ENCODE measurements at places on chromosomes 12 and 14.
A peak's percentile ranks its signal among the peaks of the same experiment; 100 is the strongest.

- DNase-seq = peak; percentile 24
Measured at GRCh38 chr12:50825372-50825838, 17.3 kb upstream of the TMPRSS12 start.

GRCh38 chr12:39574378-39574777 lies 45.2 kb downstream of the ABCD2 start:
- DNase-seq = no peak

GRCh38 chr14:30440961-30441360 lies 118.0 kb upstream of the G2E3 start:
- no peak for DNase-seq

DNA sequence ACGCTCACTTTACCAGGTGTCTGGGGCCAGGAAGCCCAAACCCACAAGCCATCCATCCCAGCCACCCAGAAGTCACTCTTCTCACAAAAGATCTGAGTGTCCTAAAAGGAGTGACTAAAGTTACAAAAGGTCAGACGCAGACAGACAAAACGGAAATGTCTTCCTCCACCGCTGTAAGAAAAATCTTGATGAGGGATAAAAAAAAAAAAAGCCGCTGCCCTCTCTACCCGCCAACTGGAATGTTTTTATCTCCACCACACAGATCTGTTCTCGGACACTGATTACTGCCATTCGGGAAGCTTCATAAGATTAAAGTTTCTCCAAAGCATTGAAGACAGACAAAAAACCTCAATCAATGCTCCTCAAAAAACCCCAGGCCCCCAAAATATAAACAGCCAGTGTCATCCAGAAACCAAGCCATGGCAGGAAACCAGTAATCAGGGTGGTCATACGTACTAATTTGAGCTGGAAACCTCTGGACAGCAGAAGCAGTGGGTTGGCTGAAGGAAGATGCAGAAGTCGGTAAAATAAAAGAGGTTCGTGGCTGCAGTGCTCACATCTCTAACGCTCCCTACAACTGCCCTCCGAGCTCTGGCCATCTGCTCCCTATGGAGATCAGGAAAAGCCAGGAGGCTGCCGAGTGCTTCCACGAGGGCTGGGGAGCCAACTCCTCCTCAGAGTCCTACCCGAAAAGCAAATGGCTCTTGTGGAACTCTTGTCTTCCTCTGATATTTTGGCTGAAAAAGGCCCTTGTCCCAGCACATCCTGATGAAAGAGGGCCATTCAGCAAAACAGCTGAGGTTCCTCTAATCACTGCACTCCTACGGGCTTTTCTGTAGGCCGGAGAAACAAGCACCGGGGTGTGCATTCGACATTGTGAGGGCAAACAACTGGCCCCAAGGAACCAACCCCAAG lies 30.3 kb downstream of the SSH1 start:
- peak; percentile 56 for DNase-seq

- DNase-seq = no peak
Measured at GRCh38 chr12:25089738-25090137, 105.2 kb downstream of the DNAI7 start.

DNA sequence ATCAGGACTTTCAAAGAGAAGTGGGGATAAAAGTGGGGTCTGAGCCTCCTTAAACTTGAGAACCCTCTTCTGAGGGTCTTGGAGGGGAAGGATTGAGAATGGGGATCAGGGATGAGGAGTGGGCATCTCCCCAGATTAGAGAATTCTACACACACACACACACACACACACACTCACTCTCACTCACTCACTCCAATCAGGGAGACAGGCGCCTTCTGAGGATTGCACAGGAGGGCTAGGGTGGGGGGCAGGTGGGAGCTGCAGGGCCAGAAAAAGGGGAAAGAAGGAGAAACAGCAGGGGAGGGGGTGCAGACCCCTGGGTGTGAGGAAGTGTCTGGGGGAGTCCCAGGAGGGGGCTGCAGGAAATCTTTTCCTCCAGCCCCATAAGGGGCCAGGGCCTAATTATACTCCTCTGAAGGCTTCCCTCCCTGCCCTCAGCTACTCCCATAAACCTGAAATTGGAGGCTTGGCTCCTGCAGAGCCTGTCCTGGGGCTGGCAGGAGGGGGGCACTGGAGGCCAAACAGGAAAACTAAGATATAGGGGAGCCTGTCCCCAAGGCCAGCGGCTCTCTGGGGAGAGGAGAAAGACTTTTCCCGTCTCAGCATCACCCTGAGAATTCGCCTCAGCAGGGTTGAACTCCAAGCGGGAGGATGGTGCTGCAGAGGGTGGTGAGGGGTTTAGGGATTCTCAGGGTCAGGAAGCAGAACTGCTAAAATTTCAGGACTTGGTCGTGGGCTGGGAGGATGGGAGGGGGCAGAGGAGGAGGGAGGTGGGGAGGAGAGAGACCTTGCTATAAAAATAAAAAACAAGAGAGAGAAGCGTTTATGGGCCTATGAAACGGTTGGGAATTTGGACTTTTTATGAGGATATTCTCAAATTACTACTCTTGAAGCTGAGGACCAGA lies 1.6 kb downstream of the HOXC9 start:
- no peak for DNase-seq

- DNase-seq = no peak
Measured at GRCh38 chr14:58460772-58461171, 33.3 kb downstream of the KIAA0586 start.

DNA sequence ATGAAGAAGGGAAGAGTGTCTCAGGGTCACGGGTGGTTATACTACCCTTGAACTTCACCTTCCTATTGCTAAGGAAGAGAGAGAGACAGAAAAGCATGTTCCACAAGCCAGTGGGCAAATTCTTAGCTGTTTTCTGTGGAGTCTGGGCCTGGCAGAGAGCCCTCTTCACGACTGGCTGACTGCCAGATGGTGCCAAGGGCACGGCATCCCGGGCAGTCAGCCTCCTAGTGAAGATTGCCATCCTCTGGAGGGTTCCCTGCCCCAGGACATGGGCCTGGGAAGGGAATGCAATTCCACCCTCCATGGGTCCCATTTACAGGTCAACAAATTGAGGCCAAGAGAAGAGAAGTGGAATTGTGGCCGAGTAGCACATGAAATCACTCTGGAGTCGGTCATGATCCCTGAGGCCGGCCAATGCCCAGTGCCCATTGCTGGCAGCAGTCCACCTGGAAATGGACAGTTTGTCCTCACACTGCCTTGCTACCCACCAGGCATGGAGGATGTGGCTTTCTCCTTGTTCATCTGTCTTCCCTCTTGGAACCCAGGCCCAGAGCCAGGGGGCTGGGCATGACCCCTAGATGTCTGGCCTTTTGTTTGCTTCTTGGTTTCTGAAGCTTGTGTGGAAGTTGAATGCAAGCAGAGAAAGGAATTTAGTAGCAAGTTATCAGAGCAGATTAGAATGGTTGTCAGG lies 9.9 kb downstream of the TUNAR start:
- DNase-seq = no peak

- no peak for DNase-seq
Measured at GRCh38 chr14:102210421-102211042, 70.8 kb downstream of the WDR20 start.

- DNase-seq = no peak
Measured at GRCh38 chr14:23252420-23253333, 14.9 kb downstream of the RNF212B start.

GRCh38 chr14:94164685-94165431 lies 9.3 kb upstream of the PPP4R4 start:
- no peak for DNase-seq

- no peak for DNase-seq
Measured at GRCh38 chr12:106174876-106175275, 36.1 kb upstream of the NUAK1 start.

DNA sequence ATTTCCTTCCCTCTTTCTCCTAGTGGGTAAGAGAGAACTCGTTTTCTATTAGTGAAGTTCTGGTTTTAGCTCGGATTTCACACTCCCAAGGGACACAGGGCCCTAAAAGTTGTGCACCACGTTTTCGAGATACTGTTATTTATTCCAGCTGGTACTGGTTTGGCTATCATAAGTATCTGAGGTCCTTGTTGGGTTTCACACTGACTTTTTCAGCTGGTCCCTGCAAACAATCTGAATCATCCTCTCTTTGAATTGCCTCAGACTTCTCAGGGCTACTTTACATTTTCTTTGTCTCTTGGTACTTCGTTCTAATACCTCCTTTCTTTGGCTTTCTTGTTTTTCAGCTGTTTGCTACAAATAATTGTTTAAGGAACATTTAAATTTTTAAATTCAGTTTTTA lies 75.7 kb downstream of the SCN8A start:
- DNase-seq = no peak
